ENCODE measurements at places on chromosomes 11 and 22. TPM values are rescaled to one million over a fixed set of nuclear protein-coding genes. Genes with fewer than 3 reads are reported as not detected.

KRTAP5-9 gene
- not detected for total RNA-seq

GRCh38 chr11:105786741-105787140 is 176.9 kb downstream of the GRIA4 start:
- H3K4me3 ChIP-seq, result no peak overlapping the region
- no peaks in the 10 kb centered on the region for H3K36me3 ChIP-seq
- no peaks in the 10 kb centered on the region for H3K27me3 ChIP-seq
- DNase-seq, result no peak
- no peaks in the 10 kb centered on the region for H3K4me1 ChIP-seq

GRCh38 chr11:92246630-92247029 is 22.0 kb downstream of the FAT3 start:
- H3K27me3 ChIP-seq, result no peaks in the 10 kb centered on the region
- H3K4me1 ChIP-seq, result no peaks in the 10 kb centered on the region
- H3K27ac ChIP-seq, result no peak overlapping the region
- H3K36me3 ChIP-seq, result no peaks in the 10 kb centered on the region
- DNase-seq, result no peak

DNA sequence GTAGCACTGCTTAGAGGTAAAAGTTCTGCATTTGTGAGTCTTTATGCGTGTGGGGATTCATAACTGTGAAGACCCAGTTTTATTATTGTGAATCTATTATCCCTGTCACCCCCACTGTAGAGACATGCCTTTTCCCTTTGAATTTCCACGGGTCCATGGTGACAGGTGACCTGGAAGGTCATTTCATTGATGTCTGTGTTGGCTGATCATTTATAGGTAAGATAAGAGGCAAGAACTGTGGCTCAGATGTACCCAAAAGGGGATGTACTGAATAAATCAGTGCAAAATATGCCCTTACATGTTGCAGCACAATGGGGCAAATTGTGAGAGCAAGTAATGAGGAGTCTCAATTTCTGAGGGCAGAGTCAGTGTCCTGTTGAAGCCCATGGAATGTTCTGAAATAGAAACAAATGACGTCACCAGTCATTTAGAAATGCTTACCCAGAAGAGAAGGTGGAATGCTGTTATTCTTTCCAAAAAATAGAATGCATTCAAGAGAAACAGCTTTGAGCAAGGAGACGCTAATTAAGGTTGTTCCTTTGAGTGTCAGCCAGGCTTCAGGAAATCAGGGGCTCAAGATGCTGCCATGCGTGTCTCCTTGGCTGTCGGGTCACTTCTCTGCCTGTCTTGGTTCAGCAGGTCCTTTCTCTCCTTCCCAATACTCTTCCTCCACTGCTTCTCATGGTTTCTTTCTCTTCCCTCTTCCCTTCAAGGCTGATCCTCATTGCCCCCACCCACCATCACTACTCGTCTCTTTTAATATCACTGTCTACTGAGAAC is 118.7 kb upstream of the E2F8 start:
- H3K27me3 ChIP-seq, result peaks cover 59% of the 10 kb centered on the region
- no peaks in the 10 kb centered on the region for H3K4me1 ChIP-seq
- no peak overlapping the region for H3K27ac ChIP-seq
- H3K4me3 ChIP-seq, result no peak overlapping the region
- DNase-seq, result no peak
- H3K36me3 ChIP-seq, result no peaks in the 10 kb centered on the region

DNA sequence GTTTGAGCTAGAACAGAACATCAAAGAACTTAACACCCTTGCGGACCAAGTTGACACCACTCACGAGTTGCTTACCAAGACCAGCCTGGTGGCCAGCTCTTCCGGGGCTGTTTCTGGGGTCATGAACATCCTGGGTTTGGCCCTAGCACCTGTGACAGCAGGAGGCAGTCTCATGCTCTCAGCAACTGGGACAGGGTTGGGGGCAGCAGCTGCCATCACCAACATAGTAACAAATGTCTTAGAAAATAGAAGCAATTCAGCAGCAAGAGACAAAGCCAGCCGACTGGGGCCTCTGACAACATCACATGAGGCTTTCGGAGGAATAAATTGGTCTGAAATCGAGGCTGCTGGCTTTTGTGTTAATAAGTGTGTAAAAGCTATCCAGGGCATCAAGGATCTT is 8.7 kb downstream of the APOL5 start:
- no peak overlapping the region for H3K4me3 ChIP-seq
- no peak for DNase-seq
- H3K36me3 ChIP-seq, result no peaks in the 10 kb centered on the region
- no peaks in the 10 kb centered on the region for H3K4me1 ChIP-seq
- no peaks in the 10 kb centered on the region for H3K27me3 ChIP-seq
